Stimulated activated CD4-positive, alpha-beta T cell treated with anti-CD3 and anti-CD28 coated beads, Interleukin-15, amount 100 ng/mL, for 24 hours (primary cell): ENCODE measurements at places on chromosomes 12 and 14.

DNA sequence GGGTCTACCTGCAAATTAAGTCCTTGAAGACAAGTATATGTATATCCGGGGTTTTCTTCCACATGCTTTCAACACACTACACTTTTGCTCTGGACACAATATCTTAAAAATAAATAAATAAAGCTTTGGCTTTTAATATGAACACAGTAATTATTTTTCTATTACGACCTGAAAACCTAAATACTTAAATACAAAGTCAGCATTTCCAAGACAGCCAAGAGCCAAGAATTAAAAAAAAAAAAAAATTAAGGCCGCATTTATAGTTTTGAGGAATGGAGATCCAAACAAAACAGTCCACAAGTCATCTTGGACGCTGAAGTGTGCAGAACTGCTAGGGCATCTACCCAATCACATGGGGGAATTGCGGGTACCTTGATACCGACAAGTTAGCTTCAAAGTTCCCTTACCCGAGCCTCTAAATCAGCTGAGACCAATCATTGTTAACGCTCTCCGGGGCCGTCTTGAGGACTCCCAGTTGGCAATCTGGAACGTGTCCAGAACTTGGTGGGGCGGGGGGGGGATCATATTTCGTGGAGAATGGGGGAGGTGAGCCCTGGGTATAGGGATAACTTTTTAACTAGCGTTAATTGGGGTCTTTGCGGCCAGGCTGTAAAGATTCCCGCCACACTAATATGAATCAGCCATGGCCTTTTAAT lies 731 bp upstream of the PCNX4 start:
- peak; percentile 17 for DNase-seq

- DNase-seq, result no peak
Observed at GRCh38 chr12:3177778-3178425, 100.7 kb downstream of the TSPAN9 start.

DNA sequence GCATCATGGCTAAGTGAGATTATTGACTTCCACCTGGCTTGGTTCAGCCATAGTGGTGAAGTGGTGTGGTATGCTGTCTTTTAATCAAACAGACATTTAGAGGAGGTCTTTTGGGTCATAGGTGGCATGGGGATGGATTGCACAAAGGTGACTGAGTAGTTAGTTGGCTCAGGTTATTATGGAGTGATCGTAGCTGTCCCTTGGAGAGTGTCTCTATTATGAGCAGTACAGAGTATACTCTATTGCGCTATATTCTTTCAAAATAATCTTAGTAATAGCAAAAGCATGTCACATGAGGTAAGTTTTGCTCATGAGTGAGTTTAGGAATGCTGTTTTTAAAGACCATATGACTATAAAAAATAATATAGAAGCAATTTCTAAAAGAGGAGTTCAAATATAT lies 60.4 kb downstream of the RASSF8 start:
- no peak for DNase-seq

- DNase-seq, result no peak
Observed at GRCh38 chr14:91035855-91036254, 24.6 kb downstream of the RPS6KA5 start.

DNA sequence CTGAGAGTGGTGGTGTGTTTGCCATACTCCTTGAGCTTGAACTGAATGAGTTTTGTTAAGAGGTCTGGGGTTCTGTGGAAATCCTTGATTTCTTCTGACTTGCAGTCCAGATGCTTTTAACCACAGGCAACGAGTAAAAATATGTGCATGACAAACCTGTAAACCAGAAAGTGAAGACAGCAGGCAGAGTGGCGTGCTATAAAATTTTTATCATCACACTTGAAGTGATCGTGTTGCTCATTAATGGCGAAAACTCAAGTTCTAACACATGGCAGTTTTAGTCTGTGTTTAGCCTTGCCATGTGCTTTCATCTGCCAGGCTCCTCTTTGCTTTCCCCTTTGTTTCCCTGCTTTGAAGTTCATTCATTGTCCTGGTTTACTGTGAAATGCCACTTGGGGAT lies 28.0 kb downstream of the TXNRD1 start:
- no peak for DNase-seq

GRCh38 chr12:104094284-104094683 lies 30.0 kb downstream of the HCFC2 start:
- no peak for DNase-seq

DNA sequence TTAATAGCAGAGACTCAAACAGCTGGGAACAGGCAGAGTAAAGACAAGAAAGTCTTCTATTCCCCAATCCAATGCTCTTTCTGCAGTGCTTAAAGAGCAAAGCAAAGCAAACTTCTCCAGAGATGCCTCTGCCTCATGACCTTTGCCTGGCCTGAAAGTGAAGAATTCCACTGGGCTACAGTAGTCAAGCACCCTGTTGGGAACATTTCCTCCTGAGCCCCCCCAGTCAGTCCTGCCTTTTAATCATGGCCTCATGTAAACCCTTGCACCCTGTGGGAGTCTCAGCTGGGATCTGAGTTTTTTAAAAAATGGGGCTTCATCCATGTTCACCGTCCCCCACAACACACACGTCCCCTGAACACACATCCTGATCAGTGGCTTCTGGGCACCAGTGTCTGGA lies 62.7 kb upstream of the TSPAN11 start:
- no peak for DNase-seq

DNA sequence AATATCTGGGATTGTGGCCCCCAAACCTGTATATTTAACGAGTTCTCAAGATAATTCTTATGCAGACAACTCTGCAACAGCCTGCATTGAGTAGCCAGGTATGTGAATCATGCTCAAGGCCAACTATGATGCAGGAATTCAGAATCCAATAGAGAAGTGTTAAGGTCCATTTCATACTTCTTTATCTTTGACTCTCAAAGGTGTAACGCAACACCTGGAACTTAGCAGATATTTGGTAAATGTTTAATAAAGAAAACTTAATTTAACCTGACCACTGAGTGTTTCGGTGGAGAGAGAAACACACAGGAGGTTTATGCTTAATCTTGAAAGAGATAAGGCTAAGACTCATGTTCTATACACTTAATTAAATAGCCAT lies 156.5 kb upstream of the PLEKHG7 start:
- DNase-seq, result no peak

DNA sequence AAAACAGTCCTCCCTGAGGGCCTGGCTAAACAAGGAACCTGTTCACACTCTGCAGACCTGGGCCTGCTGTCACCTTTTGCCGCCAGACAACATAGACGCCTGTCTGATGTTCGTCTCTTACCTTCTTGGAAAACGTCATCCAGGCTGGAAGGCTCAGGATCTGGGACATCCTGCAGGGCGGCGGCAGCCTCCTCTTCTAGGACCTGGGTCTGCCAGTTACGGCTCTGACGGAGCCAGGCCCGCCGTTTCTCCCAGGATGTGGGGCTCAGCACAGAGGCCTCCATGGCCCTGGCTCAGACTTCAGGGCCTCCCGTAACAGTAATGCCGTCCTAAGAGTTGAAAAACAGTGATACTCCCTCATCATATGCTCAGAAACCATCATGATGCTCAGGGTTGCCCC lies 10.3 kb downstream of the TESPA1 start:
- no peak for DNase-seq

DNA sequence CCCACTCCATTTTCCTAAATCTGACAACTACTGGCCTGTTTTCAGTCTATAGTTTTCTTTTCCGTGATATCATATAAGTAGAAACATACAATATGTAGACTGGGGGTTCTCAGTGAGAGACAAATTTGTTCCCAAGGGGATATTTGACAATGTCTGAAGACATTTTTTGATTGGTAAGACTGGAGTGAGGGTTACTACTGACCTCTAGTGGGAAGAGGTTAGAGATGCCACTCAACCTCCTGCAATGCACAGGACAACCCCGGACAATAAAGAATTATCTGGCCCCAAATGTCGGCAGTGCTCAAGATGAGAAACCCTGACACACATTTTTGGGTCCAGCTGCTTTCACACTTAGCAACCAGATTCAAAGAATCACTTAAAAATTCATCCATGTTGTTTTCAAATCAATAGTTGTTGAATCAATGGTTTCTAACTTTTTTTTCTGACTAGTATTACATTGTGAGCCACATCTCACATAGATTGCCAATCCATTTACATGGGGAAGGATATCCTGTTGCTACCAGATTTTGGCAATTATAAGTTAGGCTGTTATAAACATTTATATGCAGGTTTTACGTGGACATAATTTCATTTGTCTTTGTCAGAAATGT lies 307.1 kb downstream of the RPL10L start:
- no peak for DNase-seq

GRCh38 chr12:57749061-57749460 lies 3.0 kb downstream of the CDK4 start:
- no peak for DNase-seq

GRCh38 chr12:41946106-41946505 lies 198.6 kb downstream of the GXYLT1 start:
- no peak for DNase-seq

DNA sequence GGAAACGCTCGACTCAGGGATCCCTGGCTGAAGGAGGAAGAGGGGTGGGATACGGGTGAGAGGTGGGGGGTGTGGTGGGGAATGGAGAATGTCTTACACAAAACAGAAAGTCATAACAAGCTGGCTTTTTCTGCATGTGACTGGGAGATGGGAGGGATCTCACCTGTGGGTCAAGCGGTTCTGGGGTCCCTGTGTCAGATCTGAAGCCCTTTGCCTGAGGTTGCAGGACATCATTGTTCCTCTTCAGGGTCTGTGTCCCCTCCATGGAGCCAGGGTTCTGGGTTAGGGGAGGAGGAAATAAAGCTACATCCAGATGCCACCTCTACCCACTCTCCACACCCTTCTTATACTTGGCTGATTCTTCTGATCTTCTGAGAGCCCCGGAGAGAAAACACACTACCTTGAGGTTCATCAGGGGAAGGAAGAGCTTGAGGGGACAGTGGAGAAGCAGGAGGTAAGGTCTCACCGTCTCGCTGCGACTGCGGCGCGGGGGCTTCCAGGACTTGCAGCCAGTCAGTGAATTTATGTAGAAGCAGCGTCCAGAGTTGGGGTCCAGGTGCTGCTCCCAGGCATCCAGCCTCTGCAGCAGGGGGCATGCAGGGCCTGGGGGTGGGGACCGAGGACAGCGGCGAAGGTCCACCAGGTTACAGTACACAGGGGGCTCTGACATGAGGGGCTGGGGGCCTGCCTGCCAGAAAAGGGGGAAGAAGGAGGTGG lies 2.5 kb downstream of the ARHGAP9 start:
- no peak for DNase-seq

GRCh38 chr12:81692008-81692407 lies 67.1 kb downstream of the PPFIA2 start:
- no peak for DNase-seq
